ENCODE measurements at places on chromosomes 7 and 10. TPM values are rescaled to one million over a fixed set of nuclear protein-coding genes. Genes with fewer than 3 reads are reported as not detected.
A peak's percentile ranks its signal among the peaks of the same experiment; 100 is the strongest.

GRCh38 chr10:130244031-130244927 is 108.1 kb downstream of the GLRX3 start:
- DNase-seq: no peak

The FAM25A gene
- not detected for total RNA-seq

DNA sequence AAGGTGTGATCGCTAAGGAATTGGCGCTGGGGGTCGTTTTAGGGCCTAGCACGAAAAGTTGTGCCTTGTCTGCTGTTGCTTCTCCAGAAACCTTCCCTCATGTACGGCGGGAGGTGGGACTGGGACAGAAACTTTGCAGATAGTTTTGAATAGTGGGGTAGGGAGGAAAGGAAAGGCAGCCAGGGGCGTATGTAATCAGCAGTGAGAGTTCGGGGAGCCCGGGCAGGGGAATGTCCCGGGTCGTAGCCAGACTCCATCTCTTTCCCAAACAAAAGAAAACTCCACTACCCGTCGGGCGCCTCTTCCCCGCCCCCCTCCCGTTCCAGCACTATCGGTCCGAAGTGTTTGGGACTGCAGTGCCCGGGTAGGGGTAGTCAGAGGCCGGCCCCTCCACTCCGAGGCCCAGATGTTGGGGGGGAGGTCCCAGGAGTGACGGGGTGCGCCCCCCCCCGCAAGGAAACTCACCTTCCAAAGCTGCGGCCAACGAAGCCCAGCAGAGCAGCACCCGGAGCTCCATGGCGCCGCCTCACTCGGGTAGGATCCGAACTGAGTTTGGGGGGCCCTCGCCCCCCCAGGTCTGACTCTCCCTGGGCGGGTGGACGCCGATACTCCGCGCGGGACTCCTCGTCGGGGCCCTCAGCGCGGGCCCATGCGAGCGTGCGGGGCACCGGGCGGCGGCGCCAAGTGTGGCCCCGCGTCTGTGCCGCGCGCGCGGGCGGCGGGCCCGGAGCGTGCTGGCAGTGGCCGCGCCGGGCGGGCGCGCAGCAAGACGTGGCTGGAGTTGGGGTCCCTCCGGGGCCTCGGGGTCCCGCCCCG is 601 bp downstream of the EPHB4 start:
- peak; percentile 18 for DNase-seq

The WEE2 gene
- total RNA-seq: 2.5 TPM

The BMPR1A gene
- 63.2 TPM for total RNA-seq

Data from Caco-2 (cell line).